Pancreas (tissue), 10 donors: ENCODE measurements at places on chromosomes 7 and 10. TPM values are rescaled to one million over a fixed set of nuclear protein-coding genes. Genes with fewer than 3 reads are reported as not detected.
A peak's percentile ranks its signal among the peaks of the same experiment; 100 is the strongest.

The MMRN2 gene
- 5.2 TPM for polyA plus RNA-seq

DNA sequence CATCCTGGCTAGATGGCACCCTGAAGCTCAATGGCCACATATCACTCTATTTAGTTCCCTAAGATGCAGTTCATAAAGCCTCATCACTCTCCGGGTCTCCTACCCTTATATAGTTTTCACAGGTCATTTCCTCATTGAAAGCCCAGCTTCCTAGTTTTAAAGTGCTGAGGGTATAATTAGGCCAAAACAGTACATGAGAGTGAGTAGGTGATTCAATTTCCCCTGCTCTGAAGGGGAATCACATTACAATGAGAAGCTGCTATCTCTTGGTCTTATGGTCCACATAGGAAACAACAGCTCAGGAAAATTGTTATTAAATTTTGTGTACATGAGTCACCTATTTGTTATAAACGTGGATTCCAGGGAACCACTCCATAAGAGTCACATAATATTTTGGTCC lies 162.0 kb downstream of the SEMA3E start:
- no peak for DNase-seq

The NPM3 gene
- 17.0 TPM for polyA plus RNA-seq

DNA sequence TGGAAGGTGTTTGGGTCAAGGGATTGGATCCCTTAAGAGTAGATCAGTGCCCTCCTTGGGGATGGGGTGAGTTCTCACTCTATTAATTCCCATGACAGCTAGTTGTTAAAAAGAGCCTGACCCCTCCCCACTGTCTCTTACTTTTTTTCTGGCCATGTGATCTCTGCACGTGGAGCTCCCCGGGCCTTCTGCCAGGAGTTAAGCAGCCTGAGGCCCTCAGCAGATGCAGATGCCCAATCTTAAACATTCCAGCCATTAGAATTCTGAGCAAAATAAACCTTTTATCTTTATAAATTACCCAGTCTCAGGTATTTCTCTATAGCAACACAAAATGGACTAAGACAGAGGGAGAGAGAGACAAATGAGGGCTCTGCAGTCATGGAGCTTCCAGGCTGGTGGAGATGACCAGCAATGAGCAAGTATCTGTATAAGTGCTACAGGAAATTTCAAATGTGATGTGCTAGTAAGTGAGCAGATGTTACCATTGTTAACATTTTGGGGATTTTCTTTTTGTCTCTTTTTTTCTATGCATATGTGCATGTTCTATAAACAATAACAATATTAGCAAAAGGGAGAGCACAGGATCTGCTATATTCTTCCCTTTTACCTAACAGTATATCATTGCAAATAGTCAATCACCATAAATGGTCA lies 26.7 kb downstream of the PLPP4 start:
- no peak for DNase-seq

The OPN4 gene
- not detected for polyA plus RNA-seq

DNA sequence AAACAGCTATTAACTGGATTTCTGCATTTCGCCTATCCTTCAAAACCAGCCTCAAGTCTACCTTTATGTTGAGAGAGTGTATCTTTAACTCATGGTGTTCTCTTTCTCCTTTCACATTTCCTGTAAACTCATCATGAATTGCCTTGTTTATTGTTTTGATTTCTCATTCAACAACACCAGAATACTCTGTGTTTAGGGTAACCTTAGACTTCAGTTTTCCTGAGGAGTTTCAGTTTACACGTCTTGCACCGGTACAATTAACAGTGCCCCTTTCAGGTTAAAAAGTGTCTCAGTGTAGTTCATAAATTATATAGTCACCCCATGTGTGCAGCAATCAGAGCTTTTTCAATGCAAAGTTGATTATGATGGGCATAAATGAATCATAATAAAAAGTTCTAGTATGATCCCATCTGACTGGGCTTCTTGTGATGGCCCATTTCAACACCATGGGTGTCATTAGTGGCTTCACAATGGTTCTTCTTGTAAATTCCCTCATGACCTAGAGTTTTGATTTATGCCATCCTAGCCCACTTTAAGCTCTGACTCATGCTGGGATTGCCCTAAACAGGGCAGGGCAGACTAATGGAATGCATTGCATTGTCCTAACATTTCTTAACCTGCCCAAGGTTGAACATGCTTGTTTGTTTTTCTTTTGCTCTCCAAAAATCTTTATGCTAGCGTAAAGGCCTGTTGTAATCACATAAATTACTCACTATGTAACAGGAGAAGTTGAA lies 22.0 kb downstream of the ITGB8 start:
- DNase-seq: no peak

DNA sequence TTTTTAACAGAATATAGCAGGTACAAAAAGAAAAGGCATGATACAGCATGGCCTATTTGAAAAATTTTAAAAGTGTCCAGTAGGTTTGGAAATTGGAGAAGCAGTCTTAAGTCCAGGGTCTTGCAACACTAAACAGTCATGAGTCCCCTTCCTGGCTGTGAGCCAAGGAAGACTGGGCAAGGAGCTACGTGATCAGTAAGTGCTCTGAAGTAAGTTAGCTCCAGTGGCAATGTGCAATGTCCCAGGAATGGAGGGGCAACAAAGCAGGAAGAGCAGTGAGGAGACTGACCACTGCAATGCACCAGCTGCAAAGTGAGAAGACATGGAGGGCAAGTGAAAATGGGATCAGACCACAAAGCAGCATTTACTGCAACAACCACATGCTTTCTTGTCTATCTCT lies 72.9 kb upstream of the GRID1 start:
- peak; percentile 63 for DNase-seq

DNA sequence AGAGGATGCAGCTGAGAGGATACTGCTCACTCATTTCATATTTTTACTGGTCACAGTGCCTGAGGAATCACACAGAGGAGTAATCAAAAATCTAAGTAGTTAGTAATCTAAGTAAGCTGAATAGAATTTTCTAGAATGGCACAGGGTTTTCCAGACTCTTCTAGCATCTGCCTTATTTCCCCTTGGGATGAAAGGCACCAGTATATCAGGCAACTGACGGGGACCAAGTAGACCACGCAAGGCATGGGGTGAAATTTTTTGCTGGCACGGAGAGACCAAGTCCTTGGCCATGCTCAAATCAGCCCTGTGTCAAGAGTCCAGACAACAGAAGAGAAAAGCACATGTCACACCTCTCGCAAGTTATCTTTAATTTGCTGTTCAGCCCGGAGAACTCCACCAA lies 14.2 kb downstream of the NCOA4 start:
- DNase-seq: no peak

The STEAP2 gene
- 2.3 TPM for polyA plus RNA-seq

GRCh38 chr10:91433620-91434019 lies 23.5 kb downstream of the HECTD2 start:
- no peak for DNase-seq

The AS3MT gene
- 6.3 TPM for polyA plus RNA-seq

DNA sequence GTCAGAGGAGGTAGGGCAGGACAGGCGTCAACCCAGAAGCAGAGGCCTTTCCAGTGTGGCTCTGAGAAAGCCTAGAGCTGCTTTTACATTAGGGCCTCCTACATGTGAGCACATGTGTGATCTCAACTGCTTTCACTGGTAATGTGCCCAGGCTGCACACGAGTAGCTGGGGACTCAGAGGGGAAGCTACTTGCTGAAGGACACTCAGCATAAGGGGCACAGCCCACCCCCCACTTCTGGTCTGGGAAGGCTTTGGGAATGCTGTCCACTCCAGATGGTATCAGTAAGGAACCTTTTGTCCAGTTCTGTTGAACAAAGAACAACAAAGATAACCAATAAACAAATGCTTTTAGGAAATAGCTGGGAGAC lies 18.9 kb downstream of the PRF1 start:
- no peak for DNase-seq

GRCh38 chr7:69349291-69349690 lies 249.0 kb upstream of the AUTS2 start:
- no peak for DNase-seq

DNA sequence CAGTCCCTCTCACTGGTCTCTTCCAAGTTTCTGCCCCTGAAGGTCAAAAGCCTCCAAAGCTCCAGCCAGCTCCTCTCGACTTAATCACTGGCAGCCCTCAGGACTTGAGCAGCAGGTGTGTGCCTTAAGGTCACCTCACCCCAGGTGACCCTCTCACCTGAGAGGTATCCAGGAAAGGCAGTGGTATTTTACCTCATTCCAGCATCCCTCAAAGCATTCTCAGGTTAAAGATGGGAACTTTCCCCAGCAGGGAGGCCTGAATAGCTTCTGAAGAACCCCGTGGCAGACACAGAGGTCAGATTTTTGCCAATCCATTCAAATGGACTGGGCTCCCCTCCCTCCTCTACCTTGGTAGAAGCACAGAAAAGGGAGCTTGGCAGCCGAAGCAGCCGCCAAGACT lies 148.2 kb downstream of the GFRA1 start:
- DNase-seq: no peak

DNA sequence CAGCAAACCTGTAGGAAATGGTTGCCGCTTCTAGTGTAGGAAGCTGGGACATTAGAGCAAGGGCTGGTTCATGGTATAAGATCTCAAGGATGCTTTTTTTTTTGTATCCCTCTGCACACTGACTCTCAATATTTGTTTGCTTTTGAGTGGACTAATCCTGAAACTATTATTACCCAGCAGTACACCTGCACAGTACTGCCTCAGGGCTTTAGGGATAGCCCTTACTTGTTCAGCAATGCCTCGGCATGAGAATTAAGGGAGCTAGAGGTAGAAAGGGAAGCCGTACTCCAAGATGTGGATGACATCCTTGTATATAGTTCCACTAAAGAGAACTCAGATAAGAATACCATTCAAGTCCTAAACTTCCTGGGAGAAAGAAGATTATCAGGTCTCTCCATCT lies 70.5 kb downstream of the COPG2 start:
- DNase-seq: no peak

- DNase-seq: no peak
Observed at GRCh38 chr7:99779949-99780348, 4.0 kb downstream of the CYP3A4 start.

GRCh38 chr10:11595395-11595692 lies 16.1 kb downstream of the USP6NL start:
- no peak for DNase-seq

DNA sequence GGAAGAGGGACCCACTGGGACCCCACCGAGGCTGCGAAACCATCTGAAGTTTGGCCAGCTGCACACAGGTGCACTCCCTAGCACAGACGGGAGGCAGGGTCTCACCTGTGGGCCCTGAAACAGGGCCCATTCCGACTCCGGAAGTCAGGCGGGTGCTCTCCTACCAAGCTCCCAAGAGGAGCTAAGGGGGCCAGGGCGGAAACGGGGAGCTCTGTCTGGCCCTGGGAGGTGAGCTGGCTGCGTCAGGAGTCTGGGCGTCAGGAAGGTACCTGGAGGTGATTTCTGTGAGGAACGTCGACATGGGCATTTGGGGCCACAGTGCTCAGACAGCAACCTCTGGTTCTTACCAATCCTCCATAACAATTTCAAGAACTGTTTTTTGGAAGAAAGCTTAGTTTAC lies 411.7 kb downstream of the TCERG1L start:
- no peak for DNase-seq

The PLAC9 gene
- polyA plus RNA-seq: 14.6 TPM

- DNase-seq: no peak
Observed at GRCh38 chr7:84714765-84715164, 472.1 kb downstream of the SEMA3D start.

The RAPGEF5 gene
- polyA plus RNA-seq: 9.0 TPM

The PNLIP gene
- 1,789 TPM for polyA plus RNA-seq

DNA sequence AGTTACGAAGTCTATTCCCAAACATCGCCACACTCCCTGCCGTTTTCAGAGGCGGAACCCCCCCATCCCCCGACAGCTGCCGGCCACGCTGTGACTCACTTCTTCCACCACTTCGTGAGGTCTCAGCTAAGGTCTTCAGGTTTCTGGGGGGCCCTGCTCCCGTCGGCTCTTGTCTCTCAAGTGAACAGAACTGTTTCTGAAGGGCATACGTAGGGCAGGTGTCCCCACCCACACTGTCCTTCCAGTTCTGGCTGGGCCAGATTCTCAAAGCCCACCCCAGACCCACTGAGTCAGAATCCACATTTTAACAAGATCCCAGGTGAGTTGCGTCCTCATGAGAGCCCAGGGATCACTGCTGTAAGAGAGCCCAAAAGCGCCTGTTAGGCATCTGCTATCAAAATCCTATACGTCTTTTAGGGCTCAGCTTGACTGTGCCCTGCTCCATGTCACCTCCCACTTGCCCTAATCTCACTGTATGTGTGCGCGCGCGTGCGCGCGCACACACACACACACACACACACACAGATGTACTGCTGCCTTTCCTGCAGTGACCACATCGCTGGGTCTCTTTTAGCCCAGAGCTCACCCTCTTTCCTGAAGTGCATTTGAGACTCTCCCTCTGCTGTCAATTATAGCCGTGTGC lies 78.8 kb downstream of the PROSER2 start:
- DNase-seq: no peak

DNA sequence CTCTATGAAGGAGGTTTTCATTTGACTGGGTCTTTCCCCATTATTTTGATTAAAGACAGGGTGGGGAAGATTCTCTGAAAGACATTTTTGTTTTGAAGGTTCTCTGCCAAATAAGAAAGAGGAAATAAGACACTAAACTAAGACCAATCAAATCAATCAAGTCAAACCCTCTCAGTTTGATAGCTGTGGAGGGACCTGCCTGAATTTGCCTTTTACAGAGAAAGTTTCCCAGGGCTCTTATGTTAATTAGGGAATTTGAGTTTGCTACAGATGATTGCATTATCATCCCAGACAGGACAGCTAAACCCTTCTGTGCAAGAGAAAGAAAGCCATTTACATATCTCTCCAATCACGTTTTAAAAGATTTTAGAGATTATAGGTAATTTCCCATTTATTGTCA lies 80.0 kb downstream of the CSTF2T start:
- no peak for DNase-seq

The VAX1 gene
- polyA plus RNA-seq: not detected

The CCDC6 gene
- polyA plus RNA-seq: 8.3 TPM

GRCh38 chr7:55965805-55966421 lies 1.5 kb downstream of the NIPSNAP2 start:
- DNase-seq: no peak

GRCh38 chr10:103277713-103278536 lies 987 bp downstream of the INA start:
- DNase-seq: peak; percentile 60

- peak; percentile 34 for DNase-seq
Observed at GRCh38 chr7:131745390-131746248, 189.2 kb upstream of the PODXL start.

- DNase-seq: no peak
Observed at GRCh38 chr10:114282526-114282925, 43.5 kb downstream of the VWA2 start.
